ENCODE measurements at places on chromosomes 2 and 18.
A peak's percentile ranks its signal among the peaks of the same experiment; 100 is the strongest.

DNA sequence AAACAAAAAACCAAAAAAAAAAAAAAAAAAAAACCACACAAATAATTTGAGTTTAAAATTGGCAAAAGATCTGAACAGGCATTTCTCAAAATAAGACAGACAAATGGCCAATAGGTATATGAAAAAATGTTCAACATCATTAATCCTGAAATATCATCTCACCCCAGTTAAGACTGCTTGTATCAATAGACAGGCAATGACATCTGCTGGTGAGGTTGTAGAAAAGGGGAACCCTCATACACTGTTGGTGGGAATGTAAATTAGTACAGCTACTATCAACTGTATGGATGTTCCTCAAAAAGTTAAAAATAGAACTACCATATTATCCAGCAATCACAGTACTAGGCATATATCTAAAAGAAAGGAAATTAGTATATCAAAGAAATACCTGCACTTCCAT lies 523.1 kb downstream of the XIRP2 start:
- no peak for DNase-seq

GRCh38 chr2:211745295-211746097 lies 793.1 kb downstream of the ERBB4 start:
- DNase-seq, result no peak

DNA sequence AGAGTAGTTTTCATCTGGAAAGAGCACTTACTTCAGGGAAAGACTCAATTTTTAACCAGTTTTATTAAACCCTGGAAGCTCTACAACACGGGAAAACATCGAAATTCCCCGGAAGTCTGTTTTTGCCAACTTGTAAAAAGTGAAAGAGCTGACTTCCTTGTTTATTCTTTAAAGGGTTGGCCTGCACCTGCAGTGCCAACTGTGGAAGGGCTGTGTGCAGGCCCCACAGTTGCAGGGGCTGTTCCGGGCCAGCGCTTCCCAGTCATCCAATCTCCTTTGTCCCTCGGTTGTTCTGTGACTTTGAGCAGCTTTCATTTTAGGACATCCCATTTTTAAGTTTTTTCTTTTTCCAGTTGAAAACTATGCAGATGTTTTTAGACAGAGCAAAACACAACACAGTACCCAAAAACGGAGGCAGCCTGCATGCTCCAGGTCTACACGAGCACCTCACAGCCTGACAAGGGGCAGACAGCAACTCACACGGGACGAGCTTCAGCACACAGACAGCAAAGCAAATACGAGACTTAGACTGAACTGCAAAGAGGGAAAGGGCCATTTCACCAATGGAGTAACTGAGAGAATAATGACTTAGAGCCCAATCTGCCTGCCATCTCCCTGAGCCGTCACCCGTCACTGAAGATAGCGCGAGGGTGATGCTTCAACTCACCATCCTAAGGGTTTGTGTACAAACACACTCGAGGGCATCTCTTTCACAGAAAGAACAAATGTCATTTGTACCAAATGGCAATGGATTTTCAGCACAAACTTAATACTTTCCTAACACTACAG lies 70.6 kb downstream of the EMILIN2 start:
- DNase-seq, result no peak

DNA sequence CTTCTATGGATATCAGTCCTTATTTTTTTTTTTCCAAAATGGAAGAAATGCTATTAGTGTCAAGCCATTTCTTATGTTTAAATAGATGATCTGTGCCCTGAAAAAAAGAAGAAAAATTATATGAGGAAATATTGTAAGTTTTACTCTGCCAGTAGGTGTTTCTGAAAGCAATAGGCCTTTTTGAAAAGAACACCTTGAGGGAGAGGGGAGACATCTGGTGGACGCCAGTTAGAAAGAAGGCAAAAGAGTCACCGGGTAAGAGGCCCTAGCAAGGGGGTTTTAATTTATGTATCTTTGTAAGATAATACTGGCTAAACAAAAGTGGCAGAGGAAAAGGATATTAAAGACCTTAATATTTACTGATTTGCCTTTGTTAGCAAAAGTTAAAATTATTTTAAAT lies 56.1 kb downstream of the DYNAP start:
- DNase-seq, result no peak

- DNase-seq, result no peak
Observed at GRCh38 chr18:72940986-72941385, 73.2 kb upstream of the NETO1 start.

GRCh38 chr2:224319750-224320149 lies 82.2 kb downstream of the FAM124B start:
- no peak for DNase-seq

- no peak for DNase-seq
Observed at GRCh38 chr2:201228271-201228911, 31.9 kb upstream of the CASP8 start.

DNA sequence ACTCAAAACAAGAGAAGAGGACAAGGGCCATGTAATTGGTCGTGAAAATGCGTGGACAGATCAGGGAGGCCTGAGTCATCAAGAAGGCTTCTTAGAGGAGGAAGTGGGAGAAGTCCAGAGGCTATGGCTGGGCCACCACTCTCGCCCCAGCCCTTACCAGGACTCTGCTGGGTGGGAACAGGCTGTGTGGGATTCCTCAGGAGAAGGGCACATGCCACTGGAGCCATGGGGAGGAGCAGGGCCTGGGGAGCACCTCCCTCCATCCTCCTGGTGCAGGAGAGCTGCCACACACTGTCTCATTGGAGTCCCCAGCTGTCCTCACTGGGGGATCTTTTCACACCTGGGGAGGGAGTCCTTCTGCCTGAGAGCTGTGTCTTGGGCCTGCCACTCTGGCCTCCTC lies 9.4 kb upstream of the RALB start:
- DNase-seq, result no peak

- DNase-seq, result no peak
Observed at GRCh38 chr2:21438949-21439348, 315.2 kb downstream of the TDRD15 start.

DNA sequence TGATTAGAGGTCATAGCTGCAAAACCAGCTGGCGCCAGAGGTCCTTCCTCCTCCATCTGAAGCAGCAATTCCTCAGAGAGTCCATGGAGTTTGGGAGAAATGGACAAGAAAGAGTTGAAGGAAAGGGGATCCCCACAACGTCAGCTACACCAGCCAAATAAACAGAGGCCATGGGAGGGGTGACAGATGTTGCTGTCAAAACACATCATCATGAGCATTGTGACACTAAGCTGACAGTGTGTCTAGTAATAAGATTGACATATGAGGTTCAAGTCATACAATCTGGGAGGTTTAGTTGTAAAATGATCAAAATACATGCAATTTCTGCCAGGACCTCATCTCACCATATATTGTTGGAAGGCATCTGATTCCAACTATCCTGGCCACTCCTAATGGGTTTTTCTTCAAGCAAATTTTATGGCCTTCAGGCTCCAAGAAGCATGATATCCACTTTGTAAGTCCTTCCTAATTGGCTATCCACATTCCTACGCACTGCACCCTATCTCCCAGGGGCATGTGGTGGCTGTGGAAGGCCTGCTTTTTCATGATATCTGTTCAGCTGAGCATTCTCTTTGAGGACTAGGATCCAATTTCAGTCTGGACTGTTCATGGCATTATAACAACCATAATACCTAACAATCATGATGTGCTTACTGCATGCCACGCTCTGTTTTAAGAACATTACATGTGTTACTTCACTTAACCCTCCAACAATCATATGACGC lies 335.0 kb upstream of the ID2 start:
- no peak for DNase-seq

DNA sequence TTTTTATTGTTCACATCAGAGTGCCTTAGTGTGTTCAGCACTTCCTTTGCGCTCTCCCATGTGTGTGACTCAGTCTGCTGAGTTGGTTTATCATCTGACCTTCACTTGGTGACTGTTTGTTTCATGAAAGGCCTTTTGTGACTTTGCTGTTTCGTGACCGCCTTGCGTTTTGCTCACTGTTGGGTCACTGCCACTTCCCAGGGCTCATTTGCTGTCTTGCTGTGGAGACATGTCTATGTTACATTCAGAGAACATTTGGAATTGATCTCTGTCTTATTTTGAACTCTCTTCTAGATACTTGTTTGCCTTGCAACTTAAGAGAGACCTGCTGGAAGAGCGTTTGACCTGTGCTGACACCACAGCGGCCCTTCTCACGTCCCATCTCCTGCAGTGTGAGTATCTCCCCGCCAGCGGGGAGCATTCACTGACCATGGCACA lies 54.7 kb downstream of the FARP2 start:
- DNase-seq, result no peak

- no peak for DNase-seq
Observed at GRCh38 chr2:161761160-161761559, 136.9 kb downstream of the SLC4A10 start.

GRCh38 chr18:63818212-63818611 lies 43.0 kb downstream of the SERPINB7 start:
- no peak for DNase-seq

DNA sequence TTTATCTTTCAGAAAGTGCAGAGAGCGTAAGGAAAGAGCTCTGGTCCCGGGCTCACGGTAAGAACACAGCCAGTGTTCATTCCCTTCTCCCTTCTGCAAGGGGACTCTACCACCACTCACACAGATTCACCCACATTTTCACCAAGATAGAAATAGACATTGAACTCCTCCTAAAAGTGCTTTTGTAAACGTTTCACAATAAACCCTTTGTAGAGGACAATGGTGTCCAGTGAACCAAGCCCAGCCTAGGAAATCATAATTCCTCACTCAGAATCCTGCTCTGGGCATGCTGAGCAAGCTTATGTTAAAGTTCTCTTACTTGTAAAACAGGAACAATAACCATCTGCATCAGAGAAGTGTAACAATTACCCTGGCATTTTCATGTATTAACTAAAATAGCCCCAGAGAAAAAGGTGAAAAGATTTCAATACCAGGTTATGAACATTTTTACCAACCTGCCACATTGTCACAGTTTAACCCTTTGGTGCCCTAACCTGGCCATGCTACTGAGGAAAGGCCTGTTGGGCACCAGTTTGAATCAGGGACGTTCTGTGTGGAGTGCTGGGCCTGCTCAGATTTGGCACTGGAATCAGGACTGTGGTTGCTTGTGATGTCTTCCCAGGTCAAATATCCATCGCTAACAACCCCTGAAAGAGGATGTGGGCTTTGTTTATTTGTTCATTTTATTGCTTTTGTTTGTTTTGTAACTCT lies 22.5 kb upstream of the NDUFV2 start:
- DNase-seq, result no peak

GRCh38 chr2:165743442-165743841 lies 50.6 kb downstream of the GALNT3 start:
- no peak for DNase-seq

DNA sequence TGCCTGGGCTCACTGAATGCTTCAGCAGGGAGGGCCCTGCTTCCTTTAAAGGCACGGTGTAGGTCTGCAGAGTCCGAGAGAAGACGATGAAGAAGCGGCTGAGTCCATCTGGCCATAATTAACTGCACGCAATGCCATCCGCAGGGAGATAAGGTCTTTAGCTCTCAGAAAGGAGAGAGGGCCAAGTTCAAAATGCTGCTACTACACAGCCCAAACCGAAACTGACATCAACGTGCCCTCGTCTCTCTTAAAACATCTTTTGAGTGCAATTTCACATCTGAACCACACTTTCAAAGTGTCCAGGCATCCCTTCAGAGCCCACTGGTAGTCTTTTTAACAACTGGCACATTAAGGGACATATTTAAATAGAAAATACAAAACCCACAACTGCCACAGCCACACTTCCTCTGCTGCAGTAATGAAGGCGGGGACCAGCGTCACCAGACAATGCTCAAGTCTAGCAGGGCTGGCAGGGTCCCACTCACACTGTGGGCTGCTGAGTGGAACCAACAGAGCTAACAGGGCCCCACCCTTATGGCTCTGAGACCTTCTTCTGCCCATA lies 35.8 kb downstream of the ST3GAL5 start:
- DNase-seq, result no peak

DNA sequence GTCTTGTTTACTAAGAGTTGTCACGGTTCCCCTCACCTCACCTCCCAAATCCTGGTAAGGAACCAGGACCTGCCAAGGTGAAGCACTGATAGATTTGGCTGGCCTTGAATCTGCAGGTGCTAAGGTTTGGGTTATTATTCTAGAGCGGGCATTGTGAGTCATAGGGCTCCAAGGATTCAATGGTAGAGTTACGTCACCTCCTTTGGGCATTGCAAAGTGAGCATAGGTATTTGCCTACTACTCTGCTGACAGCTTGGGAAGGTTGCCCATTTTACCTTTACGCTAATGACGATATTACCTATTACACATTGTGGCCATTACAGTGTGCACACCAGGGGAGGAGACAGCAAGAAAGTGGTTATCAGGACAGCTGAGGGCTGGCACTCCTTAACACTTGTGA lies 59.3 kb downstream of the SETBP1 start:
- no peak for DNase-seq

- DNase-seq, result no peak
Observed at GRCh38 chr18:72993250-72993649, 125.5 kb upstream of the NETO1 start.

- DNase-seq, result peak; percentile 32
Observed at GRCh38 chr2:10303181-10303693, 533 bp downstream of the HPCAL1 start.

GRCh38 chr2:69957965-69958364 lies 3.5 kb downstream of the ASPRV1 start:
- DNase-seq, result no peak

DNA sequence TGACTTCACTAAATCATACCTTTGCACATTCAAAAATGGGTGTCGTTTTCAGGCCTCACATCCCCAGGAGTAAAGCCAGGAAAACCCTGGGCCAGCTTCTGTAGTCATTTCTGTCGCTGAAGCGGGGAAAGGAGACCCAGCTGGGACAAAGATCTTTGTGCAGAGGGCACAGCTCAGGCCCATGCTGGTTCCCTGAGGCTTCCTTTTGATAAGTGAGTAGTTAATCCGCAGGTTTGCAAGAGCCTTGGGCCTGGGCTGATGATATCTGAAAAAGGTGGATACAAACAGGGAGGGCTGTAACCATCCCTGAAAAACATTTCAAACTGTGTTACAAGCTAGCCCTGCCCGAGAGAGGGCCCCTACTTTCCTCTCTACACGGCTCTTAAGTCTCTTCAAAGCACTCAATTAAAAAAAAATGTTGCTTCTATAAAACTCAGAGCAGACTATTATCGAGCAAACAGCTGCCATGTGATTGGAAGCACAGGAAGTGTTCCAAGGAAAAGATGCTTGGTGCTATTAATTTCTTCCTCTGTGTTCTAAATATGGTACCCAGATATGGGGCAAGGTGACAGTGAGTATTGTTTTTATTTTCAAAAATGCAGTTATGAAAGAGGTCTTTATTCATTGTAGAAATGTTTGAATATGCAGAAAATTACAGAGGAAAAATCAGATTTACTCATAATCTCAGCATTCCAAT lies 117.2 kb downstream of the LNPK start:
- no peak for DNase-seq

- DNase-seq, result no peak
Observed at GRCh38 chr2:9089831-9090230, 86.3 kb upstream of the MBOAT2 start.

DNA sequence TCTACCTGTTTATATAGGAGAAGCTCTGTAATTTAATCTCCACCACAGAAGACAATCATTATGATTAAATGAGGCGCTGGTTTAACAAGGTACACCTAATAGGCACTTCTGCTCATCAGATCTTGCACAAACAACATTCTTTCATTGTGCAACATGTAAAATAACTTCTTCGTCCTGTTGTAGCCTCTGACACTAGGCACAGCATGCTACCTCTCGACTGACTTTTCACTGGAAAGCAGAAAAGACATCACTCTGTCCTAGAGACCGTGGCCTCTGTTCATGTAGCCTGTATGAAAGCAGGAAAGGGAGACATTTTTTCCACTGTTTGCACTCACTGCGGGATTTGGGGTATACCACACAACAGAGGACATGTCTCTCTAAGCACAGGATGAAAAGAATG lies 316.5 kb downstream of the IRS1 start:
- DNase-seq, result no peak

Measured in uterus (tissue), 4 donors.